ENCODE measurements at places on chromosomes 1 and 21. TPM values are rescaled to one million over a fixed set of nuclear protein-coding genes. Genes with fewer than 3 reads are reported as not detected.

Gene RASSF5
- 3.4 TPM for total RNA-seq

Gene ATP6V1G3
- total RNA-seq, result not detected

Gene SSX2IP
- total RNA-seq, result 11.8 TPM

Gene C1orf116
- total RNA-seq, result 20.0 TPM

Gene KCNJ10
- total RNA-seq, result not detected

Gene BRDT
- not detected for total RNA-seq

Gene FCGR2B
- not detected for total RNA-seq

Gene BATF3
- not detected for total RNA-seq

Gene ALX3
- not detected for total RNA-seq

Gene KPRP
- total RNA-seq, result not detected

Gene SLC6A9
- total RNA-seq, result 13.4 TPM

Gene NIBAN1
- 169 TPM for total RNA-seq

Gene S100A16
- 886 TPM for total RNA-seq

Gene MAP10
- 0.38 TPM for total RNA-seq

Gene C8A
- total RNA-seq, result not detected

Gene HSD3B2
- not detected for total RNA-seq

Gene URB2
- total RNA-seq, result 15.3 TPM

Gene KCNA2
- not detected for total RNA-seq

Gene RIPK4
- total RNA-seq, result 35.5 TPM

Gene LAMB3
- total RNA-seq, result 1,162 TPM

Gene LIN28A
- not detected for total RNA-seq

Gene TYW3
- total RNA-seq, result 9.7 TPM

Gene MX1
- total RNA-seq, result 2.2 TPM

Gene KRTAP19-1
- total RNA-seq, result not detected

All from bronchial epithelial cell (primary cell).